ENCODE measurements at places on chromosomes 13 and 19.
A peak's percentile ranks its signal among the peaks of the same experiment; 100 is the strongest.

DNA sequence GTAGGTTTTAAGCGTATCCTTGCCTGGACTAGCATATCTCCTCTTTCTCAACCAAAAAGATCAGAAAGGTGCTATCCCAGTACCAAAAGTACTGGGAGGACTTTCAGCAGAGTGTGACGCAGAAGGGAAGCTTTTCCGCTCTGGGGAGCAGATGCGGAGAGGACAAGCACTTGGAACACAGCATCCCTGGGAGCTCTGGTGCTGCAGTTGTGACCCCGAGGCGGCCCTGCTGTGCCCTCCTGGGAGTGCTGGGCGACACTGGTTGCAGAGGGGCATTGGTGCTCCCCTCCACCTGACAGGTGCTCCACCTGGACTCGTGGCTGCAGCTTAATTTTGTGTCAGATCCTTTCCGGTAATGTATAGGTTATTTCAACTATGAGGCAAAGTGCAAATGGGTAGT, 3.4 kb downstream of the NAXD start:
- no peak for DNase-seq

DNA sequence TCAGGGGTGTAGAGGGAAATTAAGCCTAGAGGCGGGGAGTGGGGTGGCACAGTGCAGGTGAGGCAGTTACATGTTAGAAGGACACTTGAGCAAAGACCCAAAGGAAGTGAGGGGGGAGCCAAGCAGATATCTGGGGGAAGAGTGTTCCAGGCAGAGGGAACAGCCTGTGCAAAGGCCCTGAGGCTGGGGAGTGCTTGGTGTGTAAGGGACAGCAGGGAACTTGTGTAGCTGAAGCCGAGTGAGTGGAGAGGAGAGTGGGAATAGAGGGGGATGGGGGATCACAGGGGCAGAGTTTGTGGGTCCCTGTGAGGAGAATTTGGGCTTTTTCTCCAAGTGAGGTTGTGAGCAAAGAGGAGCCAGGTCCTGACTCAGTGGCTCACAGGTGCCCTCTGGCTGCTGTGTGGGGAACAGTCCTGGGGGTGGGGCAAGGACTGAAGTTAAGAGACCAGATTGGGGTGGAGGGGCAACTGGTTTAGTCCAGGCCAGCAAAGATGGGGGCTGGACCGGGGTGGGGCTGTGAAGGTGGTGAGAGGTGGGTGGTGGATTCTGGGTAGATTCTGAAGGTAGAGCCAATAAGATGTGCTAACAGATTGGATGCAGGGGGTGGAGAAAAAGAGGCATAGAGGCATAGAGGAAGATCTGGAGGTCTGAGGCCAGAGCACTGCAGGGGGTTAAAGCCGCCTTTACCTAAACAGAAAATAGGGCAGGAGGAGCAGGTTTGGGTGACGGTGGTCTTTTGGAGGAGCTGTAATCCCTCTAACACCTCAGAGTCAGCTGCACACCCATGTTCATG, 75.3 kb downstream of the CACNA1A start:
- DNase-seq: peak; percentile 45

GRCh38 chr19:6970021-6970420, 51.2 kb downstream of the MBD3L2B start:
- no peak for DNase-seq

- DNase-seq: no peak
Measured at GRCh38 chr19:41427647-41428480, 690 bp upstream of the B3GNT8 start.

- no peak for DNase-seq
Measured at GRCh38 chr19:18220632-18221275, 5.5 kb downstream of the PDE4C start.

DNA sequence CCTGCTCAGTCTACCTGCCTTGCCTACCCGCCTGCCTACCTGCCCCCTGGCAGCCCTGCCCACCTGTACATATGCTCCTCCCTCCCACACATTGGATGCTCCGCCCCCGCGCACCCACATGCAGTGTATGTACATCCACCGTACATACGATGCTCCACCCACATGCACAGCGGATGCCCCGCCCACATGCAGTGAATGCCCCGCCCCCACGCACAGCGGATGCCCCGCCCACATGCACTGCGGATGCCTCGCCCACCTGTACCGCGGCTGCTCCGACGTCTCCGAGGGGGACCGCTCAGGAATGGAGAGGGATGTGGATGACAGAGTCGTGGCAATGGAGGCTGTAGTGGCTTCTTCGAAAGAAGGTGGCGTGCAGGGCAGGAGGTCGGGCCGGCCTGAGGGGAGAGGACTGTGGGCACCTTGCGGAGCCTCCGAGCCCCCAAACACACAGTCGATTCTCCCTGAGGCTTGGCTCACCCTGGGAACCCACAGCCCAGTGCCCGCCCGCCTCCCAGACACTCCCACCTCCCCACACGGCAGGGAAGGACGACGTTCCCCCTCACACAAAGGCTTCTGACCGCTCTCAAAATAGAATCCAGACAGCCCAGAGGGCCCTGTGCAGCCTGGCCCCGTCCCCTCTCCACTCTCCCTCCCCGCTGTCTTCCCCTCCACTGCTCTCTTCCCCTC, 16.5 kb upstream of the CACTIN start:
- no peak for DNase-seq

GRCh38 chr13:28355822-28356371, 139.0 kb downstream of the FLT1 start:
- DNase-seq: peak; percentile 8

GRCh38 chr13:110700641-110701040, 5.3 kb downstream of the CARS2 start:
- no peak for DNase-seq

DNA sequence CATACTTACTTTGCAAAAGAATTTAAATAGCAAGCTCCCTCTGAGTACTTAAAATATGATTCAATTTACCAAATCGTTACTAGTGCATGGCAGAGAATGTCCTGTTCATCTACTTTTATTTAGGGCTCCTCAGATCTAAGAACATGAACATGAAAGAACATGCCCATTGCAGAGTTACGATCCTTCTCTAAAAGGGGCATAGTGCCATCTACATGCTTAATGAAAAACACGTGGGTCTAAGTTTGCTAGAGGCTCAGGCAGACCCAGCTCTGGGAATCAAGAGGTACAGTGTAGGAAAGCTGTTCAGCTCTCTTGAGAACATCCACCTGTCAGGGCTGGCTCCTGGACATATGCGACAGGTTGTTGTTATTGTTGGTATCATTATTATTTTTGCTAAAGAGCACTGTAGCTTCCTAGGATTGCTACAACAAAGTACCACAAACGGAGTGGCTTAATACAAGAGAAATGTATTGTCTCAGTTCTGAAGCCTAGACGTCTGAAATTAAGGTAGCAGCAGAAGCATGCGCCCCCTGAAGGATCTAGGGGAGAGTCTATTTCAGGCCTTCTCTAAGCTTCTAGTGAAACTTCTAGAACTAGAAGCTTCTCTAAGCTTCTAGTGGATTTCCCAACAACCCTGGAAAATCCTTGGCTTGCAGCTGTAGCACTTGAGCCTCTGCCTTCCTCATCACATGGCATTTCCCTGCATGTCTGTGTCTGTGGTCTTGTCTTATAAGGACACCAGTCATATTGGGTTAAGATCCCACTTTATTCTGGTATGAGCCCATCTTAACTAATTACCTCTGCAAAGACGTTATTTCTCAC, 133.9 kb downstream of the DCT start:
- DNase-seq: peak; percentile 17

DNA sequence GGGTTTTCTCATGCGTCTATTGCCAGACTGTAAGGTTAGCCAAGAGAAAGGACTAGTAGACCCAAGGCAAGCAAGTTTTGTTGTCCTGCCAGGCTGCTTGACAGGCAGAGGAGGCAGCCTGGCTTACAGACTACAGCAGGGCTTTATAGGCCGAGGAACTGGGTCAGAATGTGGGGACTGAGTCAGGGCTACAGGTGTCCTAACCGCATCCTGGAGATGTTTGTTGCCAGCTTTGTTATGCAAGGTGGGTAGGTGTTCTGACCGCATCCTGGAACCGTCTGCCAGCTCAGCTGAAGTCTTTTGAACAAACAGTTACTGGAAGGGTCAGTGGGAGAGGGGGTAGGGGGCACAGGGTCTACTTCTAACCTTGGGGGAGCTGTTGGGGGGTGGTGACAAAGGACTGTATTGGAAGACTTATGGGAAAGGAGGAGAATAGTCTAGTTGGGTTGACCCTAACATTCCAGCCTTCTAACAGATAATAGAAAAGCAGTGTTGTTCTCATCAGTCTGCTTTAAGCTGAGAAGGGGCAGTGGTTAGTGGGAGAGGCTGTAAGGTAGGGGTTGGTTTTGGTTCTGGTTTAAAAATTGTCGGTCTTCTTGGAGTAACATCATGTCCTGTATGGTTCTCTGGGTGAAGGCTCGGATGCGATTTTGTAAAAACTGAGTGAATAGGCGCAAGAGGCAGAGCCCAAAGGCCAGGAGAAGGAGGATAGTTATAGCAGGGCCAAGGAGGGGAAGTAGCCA, 913.8 kb upstream of the SLITRK5 start:
- DNase-seq: no peak

GRCh38 chr19:46198756-46199155, 30.8 kb upstream of the IGFL1 start:
- DNase-seq: no peak

GRCh38 chr19:19526581-19527370, 1.9 kb upstream of the YJEFN3 start:
- no peak for DNase-seq

DNA sequence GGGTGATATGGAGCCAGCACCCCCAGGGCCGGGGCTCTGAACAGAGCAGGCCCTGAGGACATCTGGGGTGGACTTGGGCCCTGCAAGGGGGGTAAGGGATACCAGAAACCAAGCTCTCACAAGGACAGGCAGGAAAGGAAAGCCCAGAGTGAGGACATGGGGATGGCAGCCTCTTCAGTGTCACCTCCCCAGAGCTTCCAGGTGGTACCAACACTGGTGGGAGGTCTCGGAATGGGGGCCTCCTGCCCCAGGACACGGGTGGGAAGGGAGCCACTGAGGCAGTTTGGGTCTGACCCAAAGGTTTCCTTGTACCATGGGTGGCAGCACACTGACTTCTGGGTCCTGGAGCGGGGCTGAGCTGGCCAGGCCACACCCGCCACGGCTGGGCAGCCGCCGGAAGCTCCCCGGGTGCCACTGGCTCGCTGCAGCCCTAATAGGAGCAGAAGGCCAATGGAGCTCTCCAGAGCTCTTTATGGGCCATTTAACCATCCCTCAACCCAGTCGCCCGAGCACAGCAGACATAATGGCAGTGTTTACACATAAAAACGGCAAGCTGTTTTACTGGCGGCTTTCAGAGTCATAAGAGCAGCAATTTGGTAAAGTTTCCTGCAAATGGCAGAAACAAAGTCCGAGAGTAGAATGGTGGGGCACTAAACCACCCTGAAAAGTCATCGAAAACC, 59.3 kb downstream of the PEPD start:
- DNase-seq: no peak

GRCh38 chr19:49856574-49857021, 5.6 kb downstream of the PTOV1 start:
- DNase-seq: no peak

DNA sequence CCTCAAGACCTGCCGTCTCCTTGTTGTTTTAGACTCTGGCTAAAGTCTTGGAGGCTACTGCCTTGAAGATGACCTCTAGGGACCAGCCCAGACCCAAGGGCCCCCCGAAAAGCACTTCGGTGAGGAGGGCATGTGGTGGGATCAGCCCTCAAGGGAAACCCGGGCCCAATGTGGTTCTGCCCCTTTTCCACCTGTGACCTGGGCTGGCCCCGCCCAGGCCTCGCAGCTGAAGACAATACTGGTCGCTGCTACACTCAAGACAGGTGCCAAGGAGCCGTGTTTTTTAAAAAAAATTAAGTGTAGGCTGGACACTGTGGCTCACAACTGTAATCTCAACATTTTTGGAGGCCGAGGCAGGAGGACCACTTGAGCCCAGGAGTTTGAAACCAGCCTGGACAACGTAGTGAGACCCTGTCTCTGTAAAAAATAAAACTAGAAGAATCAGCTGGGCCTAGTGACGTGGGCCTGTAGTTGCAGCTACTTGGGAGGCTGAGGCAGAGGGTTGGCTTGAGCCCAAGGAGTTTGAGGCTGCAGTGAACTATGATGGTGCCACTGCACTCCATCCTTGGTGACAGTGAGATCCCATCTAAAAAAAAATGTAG, 903 bp downstream of the TLE6 start:
- DNase-seq: no peak

DNA sequence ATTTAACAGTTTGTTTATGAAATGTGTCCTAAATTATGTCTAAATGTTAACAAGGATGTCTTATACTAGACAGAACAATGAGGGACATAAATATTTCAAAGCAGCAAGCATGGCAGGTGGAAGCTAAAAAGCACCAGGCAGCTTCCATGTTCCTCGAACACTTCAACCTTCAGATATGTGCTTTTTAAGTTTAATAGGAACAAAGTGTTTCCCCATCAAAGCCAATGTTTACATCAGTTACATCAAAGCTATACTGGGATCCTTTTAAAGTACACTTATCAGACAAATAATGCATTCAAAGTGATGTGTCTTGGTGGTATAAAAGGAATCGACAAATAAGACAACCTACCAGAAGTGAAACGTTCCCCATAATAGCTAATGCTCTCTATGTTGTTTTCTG, 2841.1 kb upstream of the PCDH20 start:
- DNase-seq: no peak

- DNase-seq: no peak
Measured at GRCh38 chr19:40542202-40542859, 34.3 kb upstream of the SHKBP1 start.

GRCh38 chr13:93786846-93787489, 560.4 kb downstream of the GPC6 start:
- DNase-seq: no peak

GRCh38 chr13:107457686-107458085, 757.6 kb downstream of the LIG4 start:
- no peak for DNase-seq

DNA sequence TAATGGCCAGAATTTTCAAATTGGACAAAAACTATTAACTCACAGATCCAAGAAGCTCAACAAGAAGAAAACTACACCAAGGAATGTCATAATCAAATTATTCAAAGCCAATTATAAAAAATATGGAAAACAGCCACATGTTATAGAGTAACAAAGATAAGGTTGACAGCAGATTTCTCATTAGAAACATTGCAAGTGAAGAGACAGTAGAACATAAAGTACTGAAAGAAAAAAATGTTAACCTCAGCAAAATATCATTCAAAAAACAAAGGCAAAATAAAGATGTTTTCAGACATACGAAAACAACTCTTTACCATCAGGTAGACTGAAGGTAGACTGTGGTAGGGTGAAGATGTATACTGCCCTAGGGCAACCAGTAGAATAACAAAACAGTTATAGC, 83.4 kb downstream of the KCNRG start:
- no peak for DNase-seq

DNA sequence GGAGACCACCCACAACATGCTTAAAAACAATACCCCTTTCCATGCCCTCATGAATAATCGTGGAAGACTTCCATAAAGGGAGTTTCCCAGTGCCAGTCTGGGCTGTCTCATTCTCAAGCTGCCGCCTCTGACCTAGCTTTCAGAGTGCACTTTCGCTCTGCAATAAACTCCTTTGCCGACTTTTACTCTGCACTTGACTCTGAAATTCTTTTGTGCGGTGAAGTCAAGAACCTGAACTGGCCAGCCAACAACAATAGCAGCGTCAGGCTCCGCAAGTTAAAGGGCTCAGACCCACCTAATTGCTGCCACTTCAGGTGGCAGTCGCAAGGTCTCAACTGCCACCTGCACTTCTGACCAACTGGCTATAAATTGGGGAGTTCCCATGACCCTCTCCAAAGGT, 10.3 kb upstream of the LEUTX start:
- no peak for DNase-seq

- DNase-seq: no peak
Measured at GRCh38 chr19:55901369-55902079, 30.6 kb downstream of the NLRP13 start.

Measured in B cell (primary cell).